Activated CD4-positive, alpha-beta T cell treated with anti-CD3 and anti-CD28 coated beads, Interleukin-2, amount 10 ng/mL, durations not matched to agents 7 days and 5 days (primary cell): ENCODE measurements at places on chromosomes 4 and X. TPM values are rescaled to one million over a fixed set of nuclear protein-coding genes. Genes with fewer than 3 reads are reported as not detected.

The TMEM35A gene
- total RNA-seq = not detected

The RFC1 gene
- total RNA-seq = 96.5 TPM

The AFF1 gene
- total RNA-seq = 71.4 TPM

The EDNRA gene
- not detected for total RNA-seq

The MAGEB17 gene
- not detected for total RNA-seq

The MCF2 gene
- total RNA-seq = 0.67 TPM

The XK gene
- total RNA-seq = 0.04 TPM

The ATP2B3 gene
- total RNA-seq = 0.05 TPM

The PCDH7 gene
- total RNA-seq = not detected

The KIAA1210 gene
- total RNA-seq = not detected

The CTAG1A gene
- total RNA-seq = not detected

The SPANXD gene
- not detected for total RNA-seq

The HEPH gene
- not detected for total RNA-seq

The CXCL8 gene
- total RNA-seq = 0.15 TPM

The TEC gene
- total RNA-seq = 1.1 TPM

The GLOD5 gene
- total RNA-seq = not detected

The TRAM1L1 gene
- total RNA-seq = not detected

The SPON2 gene
- 21.5 TPM for total RNA-seq

The SHISA3 gene
- 0.69 TPM for total RNA-seq

The F8A1 gene
- 14.1 TPM for total RNA-seq

The UBA6 gene
- 73.3 TPM for total RNA-seq

The AKAP17A gene
- 61.6 TPM for total RNA-seq

The ALAS2 gene
- total RNA-seq = not detected

The GPR50 gene
- not detected for total RNA-seq

The TREX2 gene
- 3.4 TPM for total RNA-seq

The TMSB15C gene
- total RNA-seq = 4.1 TPM

The KCND1 gene
- 2.9 TPM for total RNA-seq

The MAGEB5 gene
- not detected for total RNA-seq

The NSUN7 gene
- total RNA-seq = not detected

The SPANXA1 gene
- not detected for total RNA-seq

The AREG gene
- total RNA-seq = 0.37 TPM

The FABP2 gene
- total RNA-seq = not detected

The SHROOM2 gene
- total RNA-seq = not detected

The TSPAN6 gene
- not detected for total RNA-seq

The NIPAL1 gene
- 0.57 TPM for total RNA-seq

The ARMCX4 gene
- total RNA-seq = 0.96 TPM

The DUSP21 gene
- not detected for total RNA-seq

The PROM1 gene
- total RNA-seq = not detected

The GAGE13 gene
- not detected for total RNA-seq

The AWAT2 gene
- not detected for total RNA-seq

The STOX2 gene
- total RNA-seq = not detected

The USP26 gene
- total RNA-seq = not detected

The STPG2 gene
- not detected for total RNA-seq

The ASB9 gene
- 0.67 TPM for total RNA-seq

The PPEF2 gene
- total RNA-seq = 0.10 TPM

The SMIM10L2A gene
- total RNA-seq = 0.56 TPM

The GPR82 gene
- not detected for total RNA-seq

The TAF7L gene
- total RNA-seq = not detected

The HPGD gene
- 9.3 TPM for total RNA-seq

The NLGN4X gene
- total RNA-seq = 0.12 TPM
